ENCODE measurements at places on chromosomes 3 and 15. TPM values are rescaled to one million over a fixed set of nuclear protein-coding genes. Genes with fewer than 3 reads are reported as not detected.

DNA sequence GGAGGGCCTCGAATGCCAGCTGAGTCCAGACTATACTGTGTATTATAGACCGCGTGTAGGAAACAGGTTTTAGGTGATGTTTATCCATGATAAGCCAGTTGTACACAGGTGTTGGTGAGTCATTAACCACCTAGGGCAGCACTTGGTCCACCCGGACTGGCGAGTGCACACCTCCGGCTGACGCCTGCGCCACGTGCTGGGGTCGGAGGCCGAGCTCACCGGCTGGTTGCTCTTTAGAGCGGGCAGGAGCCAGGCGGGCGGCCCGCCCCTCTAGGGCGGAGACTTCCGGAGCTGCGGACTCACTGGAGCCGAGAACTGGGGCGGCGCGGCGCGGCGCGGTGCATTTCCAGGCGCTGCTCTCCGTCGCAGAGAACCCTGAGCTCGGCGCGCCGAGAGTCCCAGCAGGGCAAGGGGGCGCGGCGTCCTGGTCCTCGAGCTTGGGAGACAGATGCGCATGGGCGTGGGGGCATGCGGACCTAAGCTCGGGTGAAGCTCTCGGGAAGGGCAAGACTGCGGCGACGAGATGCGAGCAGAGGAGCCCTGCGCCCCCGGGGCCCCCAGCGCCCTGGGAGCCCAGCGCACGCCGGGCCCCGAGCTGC lies at the start of gene ESYT3:
Gene ESYT3 (plus strand): TSS at position 341 of the 599 bp plus-strand sequence. CDS start 183 bp downstream, at position 524.
- peak; percentile 74 for DNase-seq

- peak; percentile 2 for DNase-seq
Measured at GRCh38 chr3:24713516-24713915, 218.9 kb upstream of the THRB start.

- DNase-seq, result no peak
Measured at GRCh38 chr3:114380233-114380651, 86.4 kb downstream of the TIGIT start.

DNA sequence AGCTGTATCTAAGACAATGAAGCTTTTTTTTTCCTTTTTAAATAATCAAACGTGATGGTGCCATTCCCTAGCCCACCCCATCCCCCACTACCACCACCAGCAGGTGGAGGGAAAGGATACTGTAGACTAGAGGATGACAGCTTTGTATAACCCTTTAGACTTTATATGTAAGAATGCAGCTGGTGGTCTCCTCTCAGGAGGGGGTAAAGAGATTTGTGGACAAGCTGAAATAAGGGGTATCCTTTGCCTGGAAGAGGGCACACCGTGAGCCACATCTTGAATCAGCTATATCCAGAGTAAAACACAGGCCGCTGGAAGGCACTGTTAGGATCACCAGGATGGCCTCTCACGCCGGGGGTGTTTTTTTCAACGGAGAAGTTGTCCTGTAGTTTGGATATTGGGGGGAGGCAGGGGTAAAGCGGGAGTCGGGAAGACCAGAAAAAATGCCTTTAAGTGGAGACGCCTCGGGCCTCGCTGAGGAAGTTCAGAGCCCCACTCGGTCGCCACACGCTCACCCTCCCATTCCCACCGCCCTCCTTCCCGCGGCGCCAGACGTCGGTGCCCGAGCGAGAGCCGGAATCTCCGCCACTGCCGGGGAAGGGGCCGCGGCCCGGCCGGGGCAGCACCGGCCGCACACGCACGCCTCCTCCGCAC lies 986 bp downstream of the KPNA4 start:
- no peak for DNase-seq

- no peak for DNase-seq
Measured at GRCh38 chr3:18061737-18062656, 319.6 kb upstream of the TBC1D5 start.

DNA sequence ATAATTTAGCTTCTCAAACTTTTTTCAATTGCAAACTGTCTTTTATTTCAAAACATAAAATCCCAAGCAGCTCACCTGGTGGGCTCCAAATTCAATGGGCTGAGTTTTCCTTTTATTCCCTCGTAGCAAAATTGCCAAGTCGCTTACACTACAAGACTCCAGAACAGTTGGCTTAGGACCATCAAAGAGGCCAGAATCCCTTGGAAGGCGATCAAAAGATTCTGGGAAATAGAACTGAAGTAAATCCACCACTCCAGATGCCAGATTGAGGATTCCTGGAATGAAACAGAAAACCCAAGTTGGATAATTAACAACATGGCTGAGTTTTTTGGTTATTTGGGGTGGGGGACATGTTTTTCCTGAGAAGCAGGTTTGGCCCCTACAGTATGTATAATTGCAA lies 87.7 kb upstream of the DCLK3 start:
- no peak for DNase-seq

DNA sequence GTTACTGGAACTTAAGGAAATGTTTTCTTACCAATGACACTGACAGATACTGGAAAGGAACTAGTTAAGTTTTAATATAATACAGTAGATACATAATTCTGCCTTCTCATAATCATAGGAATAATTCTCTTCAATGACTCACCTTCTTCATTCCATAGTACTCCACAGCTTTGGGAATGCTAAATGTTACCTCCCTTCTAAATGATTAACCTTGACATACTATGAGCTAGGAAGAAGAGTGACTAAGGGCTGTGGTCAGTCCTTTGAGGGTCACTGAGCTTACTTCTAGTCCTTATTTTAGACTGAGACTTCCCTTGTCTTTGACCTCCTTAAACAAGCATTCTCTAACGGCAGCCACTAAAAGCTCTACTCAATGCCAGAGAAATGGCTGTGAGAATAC lies 69.6 kb upstream of the PPIB start:
- no peak for DNase-seq

DNA sequence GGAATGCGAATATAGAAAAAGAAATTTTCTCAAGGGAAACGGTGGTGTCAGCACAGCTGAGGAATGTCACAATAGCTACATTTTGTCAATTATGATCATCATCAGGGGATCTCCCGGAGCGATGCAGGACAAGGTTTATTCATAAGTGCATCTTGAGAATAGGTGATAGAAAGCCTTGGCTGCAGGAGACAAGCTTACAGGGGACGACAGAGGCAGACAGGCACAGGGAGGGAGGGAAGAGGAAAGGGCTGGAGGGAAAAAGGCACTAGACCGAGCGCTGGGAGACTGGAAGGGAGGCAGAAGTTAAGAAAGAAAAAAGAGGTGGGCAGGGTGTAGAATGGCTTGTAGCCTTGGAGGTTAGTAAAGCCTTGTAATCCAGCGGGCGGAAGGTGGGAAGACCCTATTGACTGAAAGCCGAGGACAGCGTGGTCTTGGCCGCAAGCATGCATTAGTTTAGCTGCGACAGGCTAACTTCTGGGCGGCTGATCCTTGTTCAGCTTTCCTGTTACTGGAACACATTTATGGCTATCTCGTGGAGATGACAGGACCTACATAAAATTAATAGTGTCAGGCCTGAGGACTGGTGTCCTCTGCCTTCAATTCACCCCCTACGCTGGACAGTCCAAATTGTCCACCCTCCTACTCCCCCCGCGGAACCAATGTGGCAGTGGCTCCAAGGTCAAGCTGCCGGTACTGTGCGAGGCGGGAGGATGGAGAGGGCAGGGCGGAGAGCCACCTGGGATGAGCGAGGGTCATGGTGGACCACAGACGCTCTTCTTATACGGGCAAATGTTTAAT lies 1.4 kb upstream of the NECTIN3 start:
- no peak for DNase-seq

DNA sequence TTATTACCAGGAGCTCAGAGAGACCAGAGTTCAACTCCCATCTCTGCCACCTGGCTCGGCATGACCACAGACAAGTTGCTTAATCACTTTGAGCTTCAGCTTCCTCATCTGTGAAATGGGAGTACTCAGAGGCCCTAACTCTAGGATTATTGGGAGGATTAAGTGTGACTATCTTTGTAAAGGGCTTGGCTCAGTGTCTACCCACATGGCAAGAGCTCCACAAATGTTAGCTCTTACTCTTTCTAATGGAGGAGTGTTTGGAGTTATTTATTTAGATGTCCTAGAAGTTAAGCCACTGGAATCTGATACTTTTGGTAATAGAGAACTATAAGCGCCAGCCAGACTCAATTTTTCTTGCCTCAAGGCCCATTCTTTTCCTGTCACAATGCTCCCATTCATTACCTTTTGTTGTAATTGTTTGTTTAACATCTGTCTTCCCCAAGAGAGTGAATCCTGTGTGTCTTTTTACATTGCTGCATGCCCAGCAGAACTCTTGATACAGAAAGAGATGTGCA lies 12.3 kb upstream of the LMCD1 start:
- no peak for DNase-seq

- DNase-seq, result no peak
Measured at GRCh38 chr3:4850928-4851265, 128.3 kb upstream of the BHLHE40 start.

- no peak for DNase-seq
Measured at GRCh38 chr15:36594556-36595090, 15.2 kb downstream of the CDIN1 start.

GRCh38 chr3:156648086-156648485 lies 26.3 kb upstream of the TIPARP start:
- no peak for DNase-seq

BBS4 gene
- 55.5 TPM for total RNA-seq

- no peak for DNase-seq
Measured at GRCh38 chr3:4595710-4596113, 102.6 kb downstream of the ITPR1 start.

SNURF gene
- total RNA-seq, result 100 TPM

TMEM212 gene
- not detected for total RNA-seq

DNA sequence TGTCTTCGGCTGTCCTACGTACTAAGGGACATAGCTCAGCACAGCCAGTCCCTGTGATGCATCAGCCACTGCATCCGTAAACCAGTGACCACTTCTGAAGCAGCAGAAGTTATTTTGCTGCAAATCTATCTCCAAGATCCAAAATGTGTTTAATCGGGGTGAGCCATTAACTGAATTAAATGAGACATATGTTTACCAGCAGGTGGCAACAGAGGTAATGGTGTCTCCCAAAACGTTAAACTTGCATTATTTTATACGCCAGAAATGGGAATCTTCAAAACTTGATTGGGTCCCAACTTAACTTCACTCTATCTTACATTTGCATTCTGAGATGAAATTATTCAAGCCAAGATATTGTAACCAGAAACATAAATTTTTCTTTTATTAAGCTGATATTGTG lies 75.3 kb upstream of the BOC start:
- DNase-seq, result peak; percentile 19

- no peak for DNase-seq
Measured at GRCh38 chr15:41782371-41783282, 8.3 kb downstream of the MAPKBP1 start.

GRCh38 chr15:29103824-29104565 lies 165.6 kb downstream of the NSMCE3 start:
- DNase-seq, result peak; percentile 79

DNA sequence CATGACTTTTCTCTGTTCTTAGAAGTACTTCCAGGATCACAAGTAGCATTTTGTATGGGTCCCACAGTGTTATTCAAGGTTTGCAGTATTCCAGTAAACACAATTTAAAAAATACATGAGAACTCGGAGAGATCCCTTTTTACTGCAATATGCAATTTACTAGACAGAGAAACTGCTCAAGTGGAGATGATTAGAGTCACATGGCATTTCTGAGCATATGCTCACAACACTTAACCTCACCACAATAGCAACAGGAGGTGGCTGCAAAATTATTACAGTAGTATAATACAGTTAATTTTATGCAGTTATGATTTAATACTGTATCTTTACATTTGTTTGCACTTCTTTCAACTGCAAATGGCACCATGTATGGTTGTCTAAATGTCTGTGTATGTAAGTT lies 87.5 kb downstream of the PIK3CB start:
- DNase-seq, result peak; percentile 49

DNA sequence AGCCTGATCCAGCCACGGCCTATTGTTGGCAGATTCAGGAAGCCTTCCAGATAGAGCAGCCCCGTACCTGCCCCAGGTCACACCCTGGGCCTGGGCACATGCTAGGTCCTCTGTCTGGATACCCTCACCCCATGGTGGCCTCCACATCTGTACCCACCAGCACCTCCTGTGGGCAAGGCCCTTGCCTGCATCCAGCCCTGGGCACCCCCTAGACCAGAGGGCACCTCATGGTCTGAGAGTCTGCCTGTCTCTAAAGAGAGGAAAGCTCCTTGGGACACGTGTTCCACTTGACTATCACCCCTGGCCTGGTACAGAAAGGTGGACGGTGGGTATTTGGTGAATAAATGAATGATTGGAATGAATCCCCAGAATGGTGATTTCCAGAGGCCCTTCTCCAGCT lies 8.9 kb upstream of the COMMD4 start:
- no peak for DNase-seq

TMIE gene
- 0.82 TPM for total RNA-seq

GRCh38 chr3:71671216-71671845 lies 53.9 kb downstream of the EIF4E3 start:
- DNase-seq, result no peak

DNA sequence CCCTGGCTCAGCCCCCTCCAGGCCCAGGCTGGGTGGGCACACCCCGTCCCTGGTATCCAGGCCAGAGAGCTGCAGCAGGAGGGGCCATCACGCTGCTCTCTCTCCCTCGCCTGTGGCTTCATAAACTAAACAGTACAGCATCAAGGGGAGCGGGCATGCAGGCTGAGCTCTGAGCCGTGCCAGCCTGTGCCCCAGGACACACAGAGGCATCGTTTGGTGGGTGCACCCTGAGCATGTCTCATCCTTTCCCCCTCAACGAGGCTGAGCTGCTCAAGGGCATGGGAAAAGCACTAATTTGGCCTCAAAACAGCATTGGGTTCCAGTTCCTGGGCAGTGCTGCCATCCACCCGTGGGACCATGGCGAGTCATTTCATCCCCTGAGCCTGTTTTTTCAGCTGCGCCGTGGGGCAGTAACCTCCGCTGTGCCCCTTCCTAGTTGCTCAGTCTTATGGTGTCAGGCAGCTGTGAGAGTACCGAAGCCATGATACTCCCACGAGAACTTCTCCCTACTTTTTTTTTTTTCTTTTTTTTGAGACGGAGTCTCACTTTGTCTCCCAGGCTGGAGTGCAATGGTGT lies 79.6 kb downstream of the CPN2 start:
- no peak for DNase-seq

DNA sequence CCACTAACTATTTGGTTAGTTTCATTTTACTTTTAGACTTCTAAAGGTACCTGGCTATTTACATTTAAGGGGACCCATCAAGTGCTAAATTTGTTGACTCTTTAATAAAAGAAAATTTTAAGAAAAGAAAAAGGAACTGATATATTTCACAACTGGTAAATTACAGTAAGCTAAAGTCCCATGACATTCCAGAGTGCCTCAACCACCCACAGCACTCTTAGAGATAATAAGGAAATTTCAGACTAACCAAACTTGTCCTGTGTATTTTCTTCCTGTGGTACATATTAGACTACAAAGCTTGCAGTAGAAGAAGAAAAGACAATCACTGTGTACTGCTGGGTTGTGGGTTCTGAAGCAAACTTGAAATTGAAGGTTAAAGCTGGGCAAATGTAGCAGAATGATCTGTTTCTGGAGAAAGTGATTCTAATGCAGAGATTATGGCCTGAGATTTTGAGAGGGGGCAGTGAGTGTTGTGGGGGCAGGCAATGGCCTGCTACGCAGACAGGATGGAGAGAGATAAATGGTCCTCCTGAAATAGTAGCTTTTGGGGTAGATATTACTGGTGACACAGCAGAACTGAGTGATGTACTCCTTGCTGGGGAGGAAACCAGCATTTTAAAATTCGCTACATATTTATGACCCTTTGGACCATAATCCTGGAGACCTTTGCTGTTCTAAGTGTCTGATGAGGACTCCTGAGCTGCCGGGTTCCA lies 24.5 kb upstream of the MFSD1 start:
- no peak for DNase-seq

- DNase-seq, result no peak
Measured at GRCh38 chr3:189132839-189133238, 38.9 kb upstream of the TPRG1 start.

- DNase-seq, result no peak
Measured at GRCh38 chr3:101950510-101950909, 101.2 kb downstream of the NFKBIZ start.

MAGI1 gene
- total RNA-seq, result 103 TPM
